ENCODE measurements at places on chromosomes 6 and 20. TPM values are rescaled to one million over a fixed set of nuclear protein-coding genes. Genes with fewer than 3 reads are reported as not detected.

Gene STX11
- total RNA-seq, result 30.1 TPM

Gene BTNL2
- total RNA-seq, result not detected

DNA sequence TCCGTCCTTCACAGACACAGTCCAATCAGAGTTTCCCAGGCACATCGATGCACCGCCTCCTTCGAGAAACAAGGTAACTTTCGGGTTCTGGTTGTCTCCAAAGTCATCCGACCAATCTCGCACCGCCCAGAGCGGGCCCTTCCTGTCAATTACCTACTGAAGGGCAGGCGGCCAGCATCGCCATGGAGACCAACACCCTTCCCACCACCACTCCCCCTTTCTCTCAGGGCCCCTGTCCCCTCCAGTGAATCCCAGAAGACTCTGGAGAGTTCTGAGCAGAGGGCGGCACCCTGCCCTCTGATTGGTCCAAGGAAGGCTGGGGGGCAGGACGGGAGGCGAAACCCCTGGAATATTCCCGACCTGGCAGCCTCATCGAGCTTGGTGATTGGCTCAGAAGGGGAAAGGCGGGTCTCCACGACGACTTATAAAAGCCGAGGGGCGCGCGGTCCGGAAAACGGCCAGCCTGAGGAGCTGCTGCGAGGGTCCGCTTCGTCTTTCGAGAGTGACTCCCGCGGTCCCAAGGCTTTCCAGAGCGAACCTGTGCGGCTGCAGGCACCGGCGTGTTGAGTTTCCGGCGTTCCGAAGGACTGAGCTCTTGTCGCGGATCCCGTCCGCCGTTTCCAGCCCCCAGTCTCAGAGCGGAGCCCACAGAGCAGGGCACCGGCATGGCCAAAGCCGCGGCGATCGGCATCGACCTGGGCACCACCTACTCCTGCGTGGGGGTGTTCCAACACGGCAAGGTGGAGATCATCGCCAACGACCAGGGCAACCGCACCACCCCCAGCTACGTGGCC lies at the start of gene HSPA1B:
Gene HSPA1B, plus strand, starts transcription at position 453 of the 794 bp plus-strand sequence. Its CDS starts 213 bp downstream, at position 666.
- peak within 1 kb of the TSS; percentile 85 for H3K27ac ChIP-seq
- DNase-seq, result peak; percentile 87
- H3K36me3 ChIP-seq, result no peaks in the 10 kb centered on the region
- H3K27me3 ChIP-seq, result no peaks in the 10 kb centered on the region
- peak within 1 kb of the TSS; percentile 94 for H3K4me3 ChIP-seq

DNA sequence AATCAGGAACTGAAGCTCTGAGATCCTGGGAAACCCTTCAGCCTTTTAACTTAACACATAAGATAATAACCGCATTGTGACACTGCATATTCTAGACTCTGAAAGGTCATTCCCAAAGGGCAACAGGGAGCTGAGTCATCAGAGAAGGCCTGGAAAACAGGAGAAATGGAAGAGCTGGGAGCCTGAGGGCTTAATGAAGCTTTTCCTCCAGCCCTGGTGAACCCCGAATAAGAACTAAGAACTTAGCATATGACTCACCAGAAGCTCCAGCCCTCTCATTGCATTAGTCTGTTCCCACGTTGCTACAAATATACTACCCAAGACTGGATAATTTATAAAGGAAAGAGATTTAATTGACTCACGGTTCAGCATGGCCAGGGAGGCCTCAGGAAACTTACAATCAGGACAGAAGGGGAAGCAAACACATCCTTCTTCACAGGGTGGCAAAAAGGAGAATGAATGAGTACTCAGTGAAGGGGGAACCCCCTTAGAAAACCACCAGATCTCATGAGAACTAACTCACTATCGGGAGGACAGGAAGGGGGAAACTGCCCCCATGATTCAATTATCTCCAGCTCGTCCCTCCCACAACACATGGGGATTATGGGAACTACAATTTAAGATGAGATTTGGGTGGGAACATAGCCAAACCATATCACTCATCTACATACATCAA lies 648.5 kb downstream of the TFAP2A start:
- DNase-seq, result no peak
- no peaks in the 10 kb centered on the region for H3K27me3 ChIP-seq
- H3K4me1 ChIP-seq, result no peaks in the 10 kb centered on the region
- no peak overlapping the region for H3K27ac ChIP-seq

All from CD4-positive, CD25-positive, alpha-beta regulatory T cell (primary cell).